ENCODE measurements at places on chromosomes 16 and 17.

DNA sequence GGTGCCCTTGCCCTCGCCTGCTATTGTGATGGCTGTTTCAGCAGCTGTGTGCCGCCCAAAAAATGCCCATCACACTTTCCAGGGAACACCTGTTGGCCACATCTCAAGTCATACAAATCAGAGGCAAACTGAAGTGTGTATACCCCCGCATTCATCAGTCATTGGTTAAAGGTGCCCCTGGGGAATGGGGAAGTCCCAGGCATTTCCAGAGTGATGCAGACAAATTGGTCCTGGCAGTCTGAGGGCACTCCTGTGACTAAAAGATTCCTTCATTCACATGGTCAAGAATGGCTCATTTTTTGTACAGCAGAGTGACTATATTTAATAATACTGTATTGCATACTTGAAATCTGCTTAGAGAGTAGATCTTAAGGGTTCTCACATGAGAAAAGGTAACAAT is 102.9 kb upstream of the TMEM97 start:
- DNase-seq = no peak

- no peak for DNase-seq
Measured at GRCh38 chr17:75875182-75875939, 3.0 kb downstream of the TRIM47 start.

DNA sequence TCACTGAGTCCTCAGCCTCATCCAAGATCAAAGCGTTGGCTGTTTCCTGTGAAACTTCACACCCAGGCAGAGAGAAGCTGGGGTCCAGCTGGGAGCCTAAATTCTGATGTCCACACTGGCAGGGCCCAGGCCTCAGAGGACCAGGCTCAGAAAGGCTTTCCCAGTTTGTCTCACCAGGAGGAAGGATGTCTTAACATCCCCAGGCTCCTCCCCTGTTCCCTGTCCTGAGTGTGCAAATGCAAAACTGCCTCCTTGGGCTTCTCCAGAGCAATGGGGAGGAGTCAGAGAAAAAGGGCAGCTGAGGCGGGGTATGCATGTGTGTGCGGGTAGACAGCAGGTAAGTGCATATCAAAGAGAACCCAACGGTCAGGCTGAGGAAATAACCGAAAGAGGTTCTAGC is 45.7 kb downstream of the CUEDC1 start:
- no peak for DNase-seq

DNA sequence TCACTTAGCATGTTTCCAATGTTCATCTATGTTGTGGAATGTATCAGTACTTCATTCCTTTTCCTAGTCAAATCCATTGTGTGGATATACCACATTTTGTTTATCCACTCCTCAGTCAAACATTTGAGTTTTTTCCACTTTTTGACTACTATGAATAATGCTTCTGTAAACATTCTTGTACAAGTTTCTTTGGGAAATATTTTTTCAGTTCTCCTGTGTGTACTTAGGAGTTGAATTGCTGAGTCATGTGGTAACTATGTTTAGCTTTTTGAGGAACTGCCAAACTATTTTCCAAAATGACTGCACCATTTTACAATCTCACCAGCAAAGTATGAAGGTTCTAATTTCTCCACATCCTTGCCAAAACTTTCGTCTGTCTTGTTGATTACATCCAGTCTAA is 223.7 kb upstream of the AXIN2 start:
- DNase-seq = peak; percentile 88

- DNase-seq = no peak
Measured at GRCh38 chr17:66412857-66413558, 110.6 kb downstream of the PRKCA start.

DNA sequence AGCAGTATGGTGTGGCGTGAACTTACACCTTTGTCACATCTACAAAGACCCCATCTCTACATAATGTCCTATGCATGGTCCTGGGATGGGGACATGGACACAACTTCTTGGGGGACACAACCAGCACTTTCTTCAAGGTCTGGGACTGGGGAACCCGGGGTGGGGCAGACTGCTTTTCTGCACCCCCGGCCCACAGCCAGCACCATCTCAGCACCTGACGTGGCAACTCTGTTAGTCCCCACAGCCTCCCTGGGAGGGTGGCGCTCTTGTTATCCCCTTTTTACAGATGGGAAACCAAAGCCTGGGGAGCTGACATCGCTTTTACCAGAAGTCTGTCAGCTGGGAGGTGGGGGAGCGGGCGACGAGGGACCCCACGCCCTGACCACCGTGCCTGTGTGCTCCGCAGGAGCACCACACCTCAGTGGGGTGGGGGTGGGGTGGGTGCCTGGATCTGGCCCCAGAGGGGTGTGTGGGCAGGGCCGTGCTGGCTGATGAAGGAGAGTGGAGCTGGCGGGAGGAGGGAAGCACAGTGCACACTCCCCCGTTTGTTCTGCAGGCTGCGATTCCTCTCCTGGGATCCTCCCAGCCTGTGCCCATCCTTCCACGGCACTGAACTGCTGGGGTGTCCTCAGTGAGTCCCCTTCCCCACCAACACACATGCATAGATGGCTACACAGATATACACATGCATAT is 115.4 kb upstream of the GSE1 start:
- no peak for DNase-seq

GRCh38 chr17:79042421-79043190 is 18.6 kb downstream of the C1QTNF1 start:
- no peak for DNase-seq

- DNase-seq = no peak
Measured at GRCh38 chr16:35636480-35637230, 2177.2 kb downstream of the TP53TG3F start.

DNA sequence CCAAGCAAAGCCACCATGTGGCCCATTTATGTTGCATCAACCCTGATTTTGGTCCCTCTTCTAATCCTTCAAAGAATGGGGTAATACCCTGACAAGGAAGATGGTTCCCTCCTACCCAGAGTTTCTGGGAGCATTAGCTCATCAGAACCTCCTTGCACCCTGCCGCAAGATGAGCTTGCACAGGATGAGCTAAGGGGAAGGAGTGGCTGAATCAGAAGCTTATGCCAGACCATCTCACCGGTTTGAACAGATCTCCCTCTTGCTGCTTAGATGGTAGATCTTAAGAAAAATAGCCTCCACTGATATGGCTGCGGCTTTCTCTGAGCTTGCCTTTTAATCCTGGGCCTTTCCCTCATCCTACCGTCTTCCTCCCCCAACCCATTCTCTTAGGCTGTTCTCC is 175.1 kb downstream of the SOX9 start:
- DNase-seq = no peak

DNA sequence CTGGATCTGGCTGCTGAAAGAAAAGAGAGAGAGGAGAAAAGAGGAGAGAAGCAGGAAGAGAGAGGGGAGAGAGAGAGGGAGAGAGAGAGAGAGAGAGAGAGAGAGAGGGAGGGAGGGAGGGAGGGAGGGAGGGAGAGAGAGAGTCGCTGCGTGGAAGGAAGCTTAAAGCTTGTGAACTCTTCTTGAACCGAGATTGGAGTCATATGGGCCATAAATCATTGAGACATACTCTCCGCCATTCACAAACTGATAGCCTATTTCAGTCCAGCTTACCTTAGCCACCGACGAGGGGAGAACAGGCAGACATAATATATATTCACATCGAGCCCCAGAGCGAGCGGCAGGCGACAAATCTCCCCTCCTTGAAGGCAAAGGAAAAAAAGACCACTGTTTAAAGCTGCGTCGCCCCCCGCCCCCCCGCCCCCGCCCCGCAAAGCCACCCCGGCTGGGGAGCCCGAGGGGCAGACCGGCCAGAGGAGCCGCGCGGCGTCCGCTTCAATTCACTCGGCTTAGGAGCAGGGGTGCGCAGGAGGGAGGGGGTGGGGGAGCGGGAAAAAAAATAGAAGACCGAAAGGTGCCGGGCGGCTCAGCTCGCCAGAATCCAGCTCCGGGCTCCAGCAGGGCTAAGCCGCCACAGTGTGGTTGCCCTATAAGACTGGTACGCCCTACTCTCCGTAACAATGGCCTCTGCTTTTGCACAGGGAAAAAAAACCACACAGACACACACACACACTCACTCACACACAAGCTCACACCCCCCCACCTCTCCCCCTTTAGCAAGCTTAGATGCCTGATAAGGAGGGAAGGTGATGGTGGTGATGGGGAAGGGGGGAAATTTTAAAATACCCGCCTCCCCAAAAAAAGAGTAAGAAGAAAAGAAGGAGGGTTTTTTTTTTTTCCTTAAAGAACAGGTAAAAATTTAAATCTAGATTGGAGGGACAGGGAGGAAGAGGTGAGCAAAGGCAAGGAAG is 10.6 kb upstream of the HOXB2 start:
- no peak for DNase-seq

DNA sequence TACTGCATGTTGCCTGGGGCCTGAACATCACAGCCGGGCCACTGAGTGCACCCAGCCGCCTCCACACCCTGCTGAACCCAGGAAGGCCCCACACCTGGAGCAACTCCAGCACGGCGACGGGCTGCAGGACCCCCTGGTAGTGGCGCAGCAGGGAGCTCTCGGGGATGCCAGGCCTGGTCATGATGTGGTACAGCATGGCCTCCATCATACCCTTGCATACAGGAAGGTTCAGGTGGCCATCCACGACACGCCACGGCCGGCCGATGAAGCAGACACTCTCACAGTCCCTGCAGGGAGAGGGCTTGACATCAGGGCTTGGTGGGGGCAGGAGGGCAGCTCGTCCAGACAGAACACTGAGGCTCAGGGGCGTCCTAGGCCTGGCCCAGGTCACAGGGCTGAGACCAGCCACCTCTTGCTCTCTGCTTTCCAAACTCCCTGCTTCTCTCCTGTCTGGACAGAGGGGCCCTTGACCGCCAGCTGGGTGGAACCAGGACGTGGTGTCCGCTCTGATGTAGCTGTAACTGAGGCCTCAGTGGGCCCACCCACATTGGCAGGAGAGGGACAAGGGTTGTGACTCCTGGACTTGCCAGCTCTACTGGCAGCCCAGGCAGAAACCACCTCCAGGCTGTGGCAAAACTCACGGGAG is 60.3 kb downstream of the IL21R start:
- DNase-seq = no peak

- no peak for DNase-seq
Measured at GRCh38 chr17:58136669-58137279, 11.4 kb upstream of the OR4D1 start.

- DNase-seq = no peak
Measured at GRCh38 chr17:74217037-74217730, 3.8 kb downstream of the TTYH2 start.

DNA sequence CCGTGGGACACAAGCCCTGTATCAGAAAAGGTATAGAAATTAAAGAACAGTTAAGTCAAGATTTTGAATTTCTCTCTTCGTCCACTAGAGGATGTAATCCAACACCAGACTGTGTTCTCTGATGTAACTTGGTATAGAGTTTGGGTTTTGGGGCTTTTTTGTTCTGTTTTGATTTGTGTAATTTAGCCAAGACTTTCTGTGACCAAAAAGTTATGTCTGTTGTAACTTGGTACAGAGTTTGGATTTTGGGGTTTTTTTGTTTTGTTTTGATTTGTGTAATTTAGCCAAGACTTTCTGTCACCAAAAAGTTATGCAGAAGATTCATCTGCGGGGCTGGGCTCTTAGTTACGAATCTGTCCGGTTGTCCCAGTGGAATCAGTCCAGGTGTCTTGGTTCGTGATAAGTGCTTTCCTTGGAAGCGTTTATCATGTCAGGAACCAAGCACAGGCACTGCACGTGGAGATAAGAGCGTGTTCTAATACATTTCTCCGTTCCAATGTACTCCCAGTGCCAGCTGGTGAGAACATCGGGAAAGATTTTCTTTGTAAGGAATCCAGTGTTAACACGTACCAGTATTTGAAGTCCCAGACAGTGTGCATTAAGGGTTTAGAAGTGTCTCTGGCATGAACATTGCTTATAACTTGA is 44.1 kb upstream of the SEC14L1 start:
- no peak for DNase-seq

GRCh38 chr17:81995463-81996231 is 18.2 kb downstream of the ASPSCR1 start:
- DNase-seq = no peak

DNA sequence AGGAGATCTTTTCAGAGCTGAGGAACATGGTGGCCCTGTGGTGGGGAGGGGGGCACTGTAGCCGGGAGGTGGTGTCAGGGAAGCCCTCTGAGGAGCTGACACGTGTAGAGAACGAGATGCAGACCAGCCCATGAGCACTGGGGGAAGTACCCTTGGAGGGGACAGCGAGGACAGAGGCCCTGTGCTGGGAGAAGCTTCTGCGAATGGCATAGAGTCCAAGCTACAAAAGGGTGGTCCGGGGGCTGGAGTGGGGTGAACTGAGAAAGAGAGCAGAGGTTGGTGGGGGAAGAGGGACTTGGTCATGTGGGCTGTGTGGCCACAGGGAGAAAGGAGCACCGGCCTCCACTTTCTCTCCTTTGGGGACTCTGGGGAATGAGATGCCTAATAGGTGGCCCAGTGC is 270.8 kb downstream of the CBLN1 start:
- DNase-seq = no peak

- DNase-seq = no peak
Measured at GRCh38 chr16:4664538-4665418, 28.6 kb upstream of the NUDT16L1 start.

DNA sequence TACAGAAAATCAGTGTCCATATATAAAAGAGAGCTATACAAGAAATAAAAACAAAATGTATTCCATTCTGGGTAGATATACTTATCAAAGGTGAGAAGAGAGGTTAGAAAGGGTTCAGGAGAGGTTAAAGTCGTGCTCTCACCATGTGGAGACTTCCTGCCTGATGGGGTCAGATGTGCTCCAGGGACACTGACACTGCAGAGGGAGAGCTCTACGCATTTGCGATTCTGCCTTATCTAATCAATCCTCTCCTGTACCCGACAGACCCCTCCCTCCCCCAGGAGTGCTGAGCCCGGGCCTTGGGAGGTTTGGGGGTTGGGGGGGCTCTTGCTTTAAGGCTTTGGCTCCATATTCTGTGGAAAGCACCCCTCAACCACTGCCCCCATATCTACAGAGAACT is 16.6 kb upstream of the SLC5A11 start:
- no peak for DNase-seq

DNA sequence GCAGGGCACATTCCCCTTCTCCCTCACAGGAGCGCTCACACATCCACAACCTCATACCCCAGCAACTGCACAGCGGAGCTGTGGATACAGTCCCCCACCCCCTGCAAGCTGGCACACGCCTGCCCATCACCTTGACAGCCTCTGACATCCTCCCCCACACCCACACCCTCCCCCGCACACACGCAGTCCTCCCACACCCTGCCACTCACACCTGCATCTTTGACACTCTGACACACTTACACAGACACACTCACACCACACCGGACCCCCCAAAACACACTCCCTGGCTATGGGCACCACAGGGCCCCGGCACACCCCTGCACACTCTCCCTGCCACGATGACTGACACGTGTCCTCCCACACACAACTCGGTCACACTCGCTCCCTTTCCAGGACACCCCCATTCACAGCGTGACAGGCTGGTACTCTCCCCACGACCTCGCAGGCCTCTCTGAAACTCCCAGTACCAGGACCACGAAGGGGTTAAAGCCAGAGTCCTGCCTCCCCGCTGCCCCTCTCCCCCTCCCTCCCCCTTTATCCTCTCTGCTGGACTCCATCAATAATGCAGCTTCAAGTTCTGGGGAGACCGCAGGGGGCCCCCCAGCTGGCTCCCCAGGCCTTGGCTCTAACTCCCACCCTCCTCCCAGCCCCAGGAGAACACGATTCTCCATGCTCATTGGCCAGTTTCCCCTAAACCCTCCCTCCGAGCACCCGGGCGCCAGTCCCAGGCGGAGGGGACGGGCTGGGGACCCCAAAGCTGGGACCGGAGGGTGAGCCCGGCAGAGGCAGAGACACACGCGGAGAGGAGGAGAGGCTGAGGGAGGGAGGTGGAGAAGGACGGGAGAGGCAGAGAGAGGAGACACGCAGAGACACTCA is at the start of gene PPP1R1B:
Gene PPP1R1B (plus strand): TSS at position 782 of the 876 bp plus-strand sequence. CDS start 441 bp downstream, outside the sequence.
- no peak for DNase-seq

Data from glomerular endothelial cell (primary cell).